Natural killer cell (primary cell): ENCODE measurements at places on chromosomes 13 and 19. TPM values are rescaled to one million over a fixed set of nuclear protein-coding genes. Genes with fewer than 3 reads are reported as not detected.

Gene LILRA5
- 11.1 TPM for total RNA-seq

Gene URAD
- total RNA-seq = not detected

Gene LONP1
- 61.8 TPM for total RNA-seq

Gene FRY
- total RNA-seq = 27.4 TPM

Gene C19orf12
- total RNA-seq = 52.6 TPM

Gene KLK10
- total RNA-seq = not detected

Gene SYCN
- total RNA-seq = not detected

Gene KIR2DL1
- 39.5 TPM for total RNA-seq
